HT-29 (cell line): ENCODE measurements at places on chromosomes 2 and 18.

GRCh38 chr2:217152831-217153230, 293.0 kb upstream of the TNP1 start:
- DNase-seq: no peak

- no peak for DNase-seq
Measured at GRCh38 chr2:25979001-25979400, 3.3 kb downstream of the KIF3C start.

GRCh38 chr2:36376319-36376765, 20.8 kb downstream of the CRIM1 start:
- DNase-seq: peak; percentile 71

- DNase-seq: no peak
Measured at GRCh38 chr2:216490061-216490460, 8.6 kb upstream of the RPL37A start.

- DNase-seq: no peak
Measured at GRCh38 chr18:12258719-12259705, 4.9 kb downstream of the CIDEA start.

DNA sequence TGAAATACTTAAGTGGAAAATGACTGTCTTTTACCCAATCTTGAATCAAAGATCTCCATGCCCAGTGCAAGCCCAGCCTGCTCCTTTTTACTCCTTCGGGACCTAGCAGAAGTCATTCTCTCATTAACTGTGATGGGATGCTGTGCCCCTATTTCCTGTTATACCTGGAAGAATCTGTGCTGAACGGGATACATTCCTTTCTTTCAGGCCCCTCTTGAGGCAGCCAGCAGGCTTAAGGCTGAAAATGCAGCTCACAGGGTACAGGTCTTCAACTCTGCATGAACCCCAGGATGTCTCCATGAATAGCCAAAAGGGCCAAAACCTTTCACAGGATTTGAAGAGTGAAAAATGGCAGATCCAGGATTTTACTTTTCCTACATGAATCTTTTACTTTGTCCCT, 784.8 kb upstream of the KLHL29 start:
- no peak for DNase-seq

GRCh38 chr2:170816504-170817092, at the start of gene GAD1:
GAD1 (plus strand) TSS chr2:170816887; CDS start chr2:170818592, 1,705 bp downstream.
- DNase-seq: peak; percentile 89

DNA sequence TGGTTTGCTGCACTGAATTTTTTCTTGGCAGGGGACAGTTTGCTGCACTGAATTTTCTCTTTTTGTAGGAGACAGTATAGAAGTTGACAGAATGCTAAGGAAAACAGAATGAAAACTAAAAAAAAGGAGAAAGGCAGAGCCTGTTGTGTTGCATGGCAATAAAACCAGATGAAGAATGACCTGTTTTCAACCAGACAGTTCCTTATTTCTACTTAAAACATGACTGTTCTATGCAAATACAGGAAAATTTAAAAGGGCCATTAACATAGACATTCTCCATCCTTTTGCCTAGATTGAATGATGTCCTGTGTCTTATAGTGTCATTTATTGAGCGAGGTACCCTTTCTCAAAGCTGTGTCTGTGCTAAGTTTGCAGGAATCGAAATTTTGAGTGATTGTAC, 33.3 kb downstream of the ABI2 start:
- no peak for DNase-seq

GRCh38 chr2:172173174-172173706, 70.5 kb upstream of the DLX2 start:
- DNase-seq: no peak
